ENCODE measurements at places on chromosomes 5 and 9.

DNA sequence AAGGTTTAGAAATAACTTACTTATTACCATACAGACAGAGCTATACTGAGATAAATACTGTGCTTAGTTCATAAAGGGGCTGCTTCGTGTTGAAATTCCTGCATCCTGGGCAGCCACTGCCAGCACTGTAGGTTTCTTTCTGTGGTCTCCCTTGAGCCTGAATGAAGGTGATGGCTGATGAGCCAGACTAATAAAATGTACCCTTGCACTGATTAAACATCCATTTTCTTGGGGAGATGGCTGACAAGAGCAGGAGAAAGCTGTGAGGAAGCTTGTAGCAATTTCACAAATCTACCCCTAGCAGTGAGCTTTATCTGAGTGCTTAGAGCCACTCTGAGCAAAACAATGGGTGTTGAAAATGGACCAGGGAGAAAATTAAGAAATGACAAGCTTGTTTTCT lies 23.3 kb upstream of the ZSWIM6 start:
- DNase-seq, result no peak

GRCh38 chr9:28155067-28155466 lies 581.8 kb upstream of the C9orf72 start:
- DNase-seq, result no peak

- no peak for DNase-seq
These were observed 12.4 kb downstream of the NUDT2 start for GRCh38 chr9:34341659-34342295.

GRCh38 chr9:20397348-20397747 lies 225.0 kb downstream of the MLLT3 start:
- no peak for DNase-seq

DNA sequence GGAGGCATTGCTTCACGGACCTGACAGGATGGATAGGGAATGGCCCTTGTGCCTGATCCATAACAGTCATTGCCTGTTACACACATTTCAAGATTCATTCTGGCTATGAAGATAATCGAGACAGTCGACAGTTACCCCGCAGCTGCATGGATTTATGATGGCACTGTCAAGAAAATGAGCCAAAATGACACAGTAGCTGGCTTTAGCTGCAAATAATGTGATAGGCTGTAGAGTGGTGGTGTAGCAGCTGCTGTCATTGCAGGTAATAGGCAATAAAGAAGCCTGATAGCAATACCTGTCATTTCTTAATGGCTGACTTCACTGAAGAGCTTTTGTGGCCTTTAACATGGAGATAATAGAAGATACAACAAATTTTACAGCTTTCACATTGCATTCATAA lies 1085.2 kb upstream of the ARRDC3 start:
- DNase-seq, result no peak

DNA sequence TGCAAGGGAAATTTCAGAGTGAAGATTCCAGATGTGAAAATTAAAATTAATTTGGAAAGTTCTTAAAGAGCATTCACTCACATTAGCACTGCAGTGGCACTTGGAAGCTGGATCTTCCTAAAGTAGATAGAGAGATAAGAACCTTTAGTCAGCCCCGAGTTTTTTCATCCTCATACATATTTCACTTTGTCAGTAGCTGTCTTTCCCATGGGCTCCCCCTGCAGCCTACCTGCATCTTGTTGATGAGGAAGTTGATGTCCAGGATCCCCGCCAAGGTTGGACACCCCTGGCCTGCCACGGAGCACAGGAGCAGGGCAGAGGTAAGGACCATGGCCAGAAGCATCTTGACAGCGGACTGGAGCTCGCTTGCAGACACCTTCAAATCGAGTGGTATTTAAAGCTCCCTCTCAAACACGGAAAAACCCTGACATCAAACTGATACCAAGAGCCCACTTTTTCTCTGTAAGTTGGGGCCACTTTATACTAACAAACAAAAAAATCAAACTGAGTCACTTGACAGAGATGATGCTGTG lies at the start of gene IL9:
Gene IL9 (minus strand): TSS at position 368 of the 533 bp plus-strand sequence. CDS start 25 bp downstream, at position 343.
- no peak for DNase-seq

- DNase-seq, result no peak
These were observed 78.3 kb downstream of the FNIP1 start for GRCh38 chr5:131718487-131719014.

DNA sequence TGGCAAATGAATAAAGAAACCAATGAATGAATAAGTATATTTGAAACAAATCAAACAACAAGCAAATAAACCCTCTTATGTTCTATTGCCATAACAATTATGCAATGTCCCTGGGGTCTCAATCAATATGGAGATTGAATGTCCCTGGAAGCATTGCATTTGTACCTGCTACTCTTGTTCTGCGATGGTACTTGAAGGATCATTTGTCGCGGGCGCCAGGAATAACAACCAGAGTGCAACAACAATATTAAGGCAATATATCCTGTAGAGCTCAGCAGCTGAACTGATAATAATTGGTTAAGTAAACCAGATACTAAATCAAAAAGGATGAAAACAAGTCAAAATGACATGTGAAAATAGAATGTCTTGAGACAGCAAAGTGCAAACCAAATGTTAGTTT lies 1001.9 kb upstream of the NUDT12 start:
- no peak for DNase-seq

DNA sequence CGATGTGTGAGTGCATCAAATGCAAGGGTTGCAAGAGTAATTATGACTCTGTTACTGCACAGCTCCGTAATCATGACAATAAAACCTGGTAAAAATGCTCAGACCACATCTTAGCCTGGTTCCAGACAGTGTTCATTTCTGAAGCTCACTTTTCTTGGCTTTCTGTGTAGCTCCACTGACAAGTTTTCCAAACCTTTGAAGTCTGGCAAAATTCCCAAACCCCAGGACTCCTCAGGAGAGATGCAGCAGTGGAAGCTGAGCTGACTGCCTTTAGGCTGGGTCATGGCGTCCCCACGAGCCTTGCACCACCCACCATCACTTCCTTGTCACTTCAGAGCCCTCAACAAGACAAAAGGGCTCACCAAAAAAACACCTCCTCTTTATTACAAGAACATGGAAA lies 131.6 kb upstream of the TAS2R1 start:
- no peak for DNase-seq

GRCh38 chr5:80566711-80567259 lies 3.3 kb downstream of the ANKRD34B start:
- no peak for DNase-seq

GRCh38 chr5:156560002-156560401 lies 233.0 kb downstream of the SGCD start:
- DNase-seq, result no peak

DNA sequence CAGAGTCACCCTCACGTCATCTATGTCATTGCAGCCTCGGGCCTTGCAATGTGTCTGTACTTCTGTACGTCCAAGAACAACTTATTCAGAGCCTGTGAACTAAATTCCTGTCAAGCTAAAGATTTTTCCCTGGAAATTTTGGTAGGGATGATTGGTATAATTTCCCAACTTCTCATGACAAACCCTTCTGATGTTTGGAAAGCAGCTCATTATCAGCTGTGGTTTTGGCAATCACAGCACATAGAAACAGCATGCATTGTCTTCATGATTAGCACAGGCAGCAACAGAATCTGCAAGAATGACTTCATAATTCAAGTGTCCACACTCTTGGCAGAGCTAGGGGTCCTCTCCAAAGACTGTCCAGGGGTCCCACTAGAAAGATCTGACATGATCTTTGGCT lies 49.5 kb downstream of the APBA1 start:
- no peak for DNase-seq

GRCh38 chr5:95973793-95974325 lies 12.2 kb upstream of the ELL2 start:
- DNase-seq, result no peak

GRCh38 chr9:134652291-134653225 lies 11.0 kb downstream of the COL5A1 start:
- peak; percentile 5 for DNase-seq

DNA sequence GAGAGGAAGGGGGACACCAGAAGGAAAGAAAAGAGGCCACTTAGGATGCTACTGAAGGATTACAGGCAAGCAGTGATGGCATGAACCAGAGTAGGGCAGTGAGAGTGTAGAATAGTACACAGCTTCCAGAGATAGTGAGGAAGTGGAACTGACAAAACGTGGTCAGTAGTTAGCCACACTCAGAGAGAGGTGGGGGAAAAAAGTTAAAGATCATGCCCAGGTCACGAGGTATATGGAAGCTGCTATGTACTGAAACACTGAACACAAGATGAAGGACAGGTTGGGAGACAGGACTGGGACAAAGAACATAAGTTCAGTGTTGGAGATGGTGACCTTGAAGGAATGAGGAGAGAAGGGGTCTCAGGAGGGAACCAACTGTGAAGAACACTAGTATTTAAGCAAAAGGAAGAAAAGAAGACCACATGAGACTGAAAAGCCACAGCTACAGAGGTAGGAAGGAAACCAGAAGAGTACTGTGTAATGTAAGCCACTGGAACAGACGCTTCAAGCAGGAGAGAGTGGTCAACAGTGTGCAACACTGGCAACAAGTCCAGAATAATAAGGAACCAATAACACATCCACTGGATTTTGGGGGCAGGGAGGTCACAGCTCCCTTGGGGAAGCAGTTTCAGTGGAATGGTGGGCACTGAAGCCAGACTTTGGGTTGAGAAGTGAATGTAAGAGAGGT lies 45.5 kb downstream of the ELL2 start:
- no peak for DNase-seq

GRCh38 chr5:56819060-56819881 lies 3.9 kb downstream of the MAP3K1 start:
- DNase-seq, result no peak

- DNase-seq, result no peak
These were observed 546.3 kb downstream of the EBF1 start for GRCh38 chr5:158553195-158553961.

- no peak for DNase-seq
These were observed 26.9 kb downstream of the GPRIN1 start for GRCh38 chr5:176583076-176583475.

- DNase-seq, result peak; percentile 7
These were observed 10.9 kb downstream of the SLC6A19 start for GRCh38 chr5:1212271-1212670.

DNA sequence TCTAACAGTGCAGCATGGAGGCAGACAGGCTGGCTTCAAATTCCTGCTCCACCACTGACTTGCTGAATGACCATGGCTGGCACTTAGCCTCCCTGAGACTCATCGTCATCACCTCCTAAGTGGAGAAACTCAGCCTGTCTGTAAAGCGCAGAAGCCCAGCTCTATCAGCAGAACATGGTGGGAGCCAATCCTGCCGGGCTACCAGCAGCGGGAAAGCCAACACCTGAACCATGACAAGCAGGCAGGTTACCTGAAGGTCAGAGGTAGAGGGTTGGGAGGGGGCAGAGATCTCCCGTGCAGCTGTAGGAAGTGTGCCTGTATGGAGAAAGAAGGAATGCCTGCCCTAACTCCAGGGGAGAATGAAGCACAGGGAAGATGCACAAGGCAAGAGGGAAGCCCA lies 72.6 kb upstream of the LRRTM2 start:
- no peak for DNase-seq

GRCh38 chr5:125210242-125210947 lies 464.0 kb upstream of the ZNF608 start:
- no peak for DNase-seq

DNA sequence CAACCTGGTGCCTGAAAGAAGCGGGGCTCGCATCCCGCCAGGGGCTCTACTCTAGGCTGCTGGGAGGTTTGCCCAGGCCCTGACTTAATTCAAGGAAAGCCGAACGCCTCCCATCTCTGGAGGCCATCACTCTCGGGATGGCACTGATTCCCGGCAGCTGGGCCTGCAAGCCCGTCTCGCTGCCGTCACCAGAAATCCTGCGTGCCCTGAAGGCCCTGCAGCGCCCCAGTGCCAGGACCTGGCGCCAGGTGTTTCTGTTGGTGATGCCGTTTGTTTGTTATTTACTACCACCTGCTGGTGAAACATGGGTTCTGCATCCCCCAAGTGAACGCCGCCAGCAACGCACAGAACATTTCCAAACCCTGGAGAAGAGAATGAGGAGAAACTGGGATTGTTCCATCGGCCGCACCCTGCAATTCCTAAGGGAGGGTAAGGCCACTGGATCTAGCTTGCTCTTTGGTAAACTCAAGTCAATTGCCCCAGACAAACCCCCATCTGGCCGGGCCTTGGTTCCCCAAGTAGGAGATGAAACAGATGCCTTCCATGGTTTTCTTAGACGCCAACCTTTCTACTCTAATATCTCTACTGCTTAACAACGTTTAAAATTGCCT lies 77.9 kb downstream of the AK8 start:
- DNase-seq, result peak; percentile 60

DNA sequence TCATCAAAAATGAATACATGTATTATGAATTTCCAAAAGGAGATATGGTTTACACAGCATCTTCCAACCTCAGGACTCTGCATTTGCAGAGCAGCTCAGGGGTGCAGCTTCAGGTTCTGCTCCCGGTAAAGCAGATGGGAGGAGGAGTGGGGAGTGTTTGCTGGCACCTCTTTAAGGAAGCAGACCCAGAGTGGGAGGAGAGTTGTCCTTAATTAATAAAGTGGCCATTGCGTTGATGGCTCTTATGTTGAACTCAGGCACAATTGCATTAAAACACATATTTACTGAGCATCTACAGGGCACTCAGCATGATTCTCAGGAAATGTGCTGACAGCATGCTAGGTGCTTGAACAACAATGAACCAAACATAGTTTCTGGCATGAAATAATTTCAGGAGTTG lies 121.0 kb downstream of the PDZD2 start:
- no peak for DNase-seq

- DNase-seq, result no peak
These were observed 533.2 kb upstream of the SEMA6A start for GRCh38 chr5:117107859-117108258.

GRCh38 chr5:78006449-78006848 lies 230.3 kb upstream of the TBCA start:
- no peak for DNase-seq

DNA sequence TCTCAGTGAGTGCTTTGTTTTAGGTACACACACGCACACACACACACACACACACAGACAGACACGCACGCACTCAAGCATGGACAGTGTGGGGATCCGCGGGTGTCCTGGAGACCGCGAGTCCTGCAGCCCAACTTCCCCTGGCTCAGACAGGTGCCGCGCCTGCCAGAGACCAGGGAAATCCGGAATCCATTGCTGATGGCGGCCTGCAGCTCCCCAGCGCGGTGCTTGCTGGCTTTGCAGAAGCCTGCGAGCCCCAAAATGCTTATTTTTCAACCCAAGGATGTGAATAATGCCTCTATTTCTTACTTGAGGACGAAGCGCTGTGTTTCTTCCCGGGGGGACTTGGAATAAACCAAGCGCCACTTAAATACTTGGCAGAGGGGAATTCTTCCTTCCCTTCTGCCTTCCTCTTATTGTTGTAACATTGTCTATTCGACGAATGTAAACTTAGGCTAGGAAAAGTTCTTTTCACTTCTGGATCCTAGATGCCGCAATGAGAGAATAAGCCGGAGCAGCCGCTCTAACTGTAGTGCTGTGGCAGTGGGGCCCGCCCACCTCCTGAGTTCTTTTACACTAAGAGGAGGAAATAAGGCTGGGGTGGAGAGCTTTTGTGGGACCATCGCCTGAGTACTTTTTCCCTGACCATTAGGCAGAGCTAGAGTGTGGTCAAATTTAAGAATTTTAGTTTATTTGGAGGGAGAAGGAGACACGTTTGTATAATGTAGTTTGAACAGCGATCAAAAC lies 802 bp downstream of the ITGA2 start:
- DNase-seq, result peak; percentile 44

- DNase-seq, result no peak
These were observed 211.0 kb downstream of the OSTF1 start for GRCh38 chr9:75299324-75299723.

Data from glutamatergic neuron (in vitro differentiated cells).